ENCODE measurements at places on chromosomes 11 and 22. TPM values are rescaled to one million over a fixed set of nuclear protein-coding genes. Genes with fewer than 3 reads are reported as not detected.
A peak's percentile ranks its signal among the peaks of the same experiment; 100 is the strongest.

DNA sequence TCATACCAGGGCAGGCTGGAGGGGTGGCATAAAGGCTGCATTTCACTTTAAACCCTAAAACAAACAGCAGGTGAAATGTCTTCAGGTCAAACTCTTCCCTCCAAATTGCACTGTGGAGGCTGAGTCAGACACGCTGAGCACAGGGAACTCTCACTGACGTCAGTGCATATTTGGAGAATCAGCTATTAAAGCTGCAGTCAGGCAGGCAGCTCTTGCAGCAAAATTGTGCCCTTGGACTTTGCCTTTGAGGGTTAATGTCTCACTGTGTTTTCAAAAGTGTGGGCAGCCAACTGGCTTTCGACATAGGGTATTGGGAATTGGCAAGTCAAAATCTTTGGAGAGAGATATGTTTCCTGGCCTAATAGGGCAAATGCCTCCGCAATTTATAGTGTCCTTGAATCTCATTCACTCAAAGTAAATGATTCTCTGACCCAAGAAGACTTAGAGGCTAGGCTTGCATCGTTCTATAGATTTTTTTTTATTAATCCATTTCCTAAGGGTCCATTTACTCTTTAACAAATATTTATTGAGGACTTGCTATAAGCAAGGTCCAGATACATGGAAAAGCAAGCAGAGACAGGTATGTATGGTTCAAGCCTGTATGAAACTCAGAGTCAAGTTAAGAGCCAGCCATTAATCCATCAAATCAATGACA lies 27.7 kb upstream of the SMCO4 start:
- DNase-seq, result peak; percentile 22

- DNase-seq, result no peak
Measured at GRCh38 chr11:72430741-72431570, 3.4 kb downstream of the CLPB start.

DNA sequence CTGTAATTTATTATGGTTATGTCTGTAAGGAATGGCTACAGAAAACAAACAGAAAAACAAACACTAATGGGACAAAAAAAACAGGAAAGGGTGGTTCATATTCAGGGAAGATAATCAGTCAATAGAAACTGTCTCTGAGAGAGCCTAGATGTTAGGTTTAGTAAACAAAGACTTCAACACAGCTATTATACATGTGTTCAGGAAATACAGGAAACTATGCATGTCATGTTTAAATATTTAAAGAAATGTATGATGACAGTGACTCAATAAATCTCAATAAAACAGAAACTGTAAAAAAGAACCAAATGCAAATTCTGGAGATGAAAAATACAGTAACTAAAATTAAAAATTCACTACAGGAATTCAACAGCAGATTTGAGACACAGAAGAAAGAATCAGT lies 76.0 kb downstream of the PACS1 start:
- no peak for DNase-seq

- DNase-seq, result no peak
Measured at GRCh38 chr11:129960216-129961214, 42.1 kb downstream of the PRDM10 start.

GRCh38 chr11:31651208-31651607 lies 141.6 kb downstream of the ELP4 start:
- no peak for DNase-seq

- DNase-seq, result no peak
Measured at GRCh38 chr11:23873406-23873805, 623.4 kb upstream of the LUZP2 start.

The SLC22A12 gene
- 5.3 TPM for polyA plus RNA-seq

DNA sequence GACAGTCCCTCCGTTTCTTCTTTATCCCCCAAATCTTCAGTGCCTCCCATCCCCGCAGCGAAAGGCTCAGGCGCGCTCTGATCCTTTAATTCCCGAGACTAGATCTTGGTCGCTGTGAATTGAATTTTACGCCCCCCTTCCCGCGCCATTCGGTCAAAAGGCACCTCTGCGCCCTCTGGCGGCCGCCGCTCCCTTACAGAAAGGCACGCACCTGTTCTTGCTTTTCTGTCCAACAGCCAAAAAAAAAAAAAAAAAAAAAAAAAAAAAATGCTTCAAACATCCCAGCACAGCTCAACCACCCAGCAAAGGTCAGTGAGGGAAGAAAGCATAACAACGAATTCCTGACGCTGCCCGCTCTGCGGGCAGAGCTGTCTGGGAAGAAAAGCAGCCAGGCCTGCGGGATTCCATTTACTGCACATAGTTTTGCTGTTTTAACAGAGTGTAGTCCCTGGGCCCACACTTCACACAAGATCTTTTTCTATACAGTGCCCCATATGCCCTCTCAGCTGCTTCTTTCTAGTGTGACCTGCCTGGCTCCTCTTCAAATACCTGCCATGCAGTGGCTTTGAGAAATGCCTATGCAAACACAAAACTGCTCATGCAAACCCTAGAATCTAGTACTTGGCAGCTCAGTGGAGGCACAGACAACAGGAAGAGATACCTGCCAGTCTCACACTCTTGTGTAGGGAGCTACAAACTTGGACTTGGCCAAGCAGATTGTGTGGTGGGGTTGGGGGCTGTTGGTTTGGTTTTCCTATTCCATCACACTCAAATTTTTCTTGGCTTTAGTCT lies 1.3 kb upstream of the ESAM start:
- DNase-seq, result no peak

- DNase-seq, result no peak
Measured at GRCh38 chr11:125903711-125904659, at the start of gene DDX25. TSS of gene DDX25 (plus strand) at chr11:125904508. CDS start at chr11:125904518, 10 bp downstream.

DNA sequence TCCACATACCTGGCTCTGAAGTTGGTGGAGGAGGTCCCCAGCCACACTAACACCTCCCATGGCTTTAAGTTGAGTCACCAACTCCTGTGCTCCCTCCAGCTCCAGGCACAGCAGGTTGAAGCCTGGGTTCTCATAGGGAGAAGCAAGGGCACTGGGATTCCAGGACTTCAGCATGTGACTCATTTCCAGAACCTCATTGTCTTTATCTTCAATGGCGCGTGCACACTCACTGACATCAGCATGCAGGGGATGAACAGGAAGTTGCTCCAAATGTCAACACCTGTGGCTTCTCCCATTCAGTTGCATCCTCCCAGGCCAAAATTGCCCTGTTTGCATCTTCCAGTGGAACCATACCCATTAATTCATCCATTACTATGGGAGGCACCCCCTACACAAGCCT lies 5.8 kb upstream of the UBQLNL start:
- DNase-seq, result no peak

DNA sequence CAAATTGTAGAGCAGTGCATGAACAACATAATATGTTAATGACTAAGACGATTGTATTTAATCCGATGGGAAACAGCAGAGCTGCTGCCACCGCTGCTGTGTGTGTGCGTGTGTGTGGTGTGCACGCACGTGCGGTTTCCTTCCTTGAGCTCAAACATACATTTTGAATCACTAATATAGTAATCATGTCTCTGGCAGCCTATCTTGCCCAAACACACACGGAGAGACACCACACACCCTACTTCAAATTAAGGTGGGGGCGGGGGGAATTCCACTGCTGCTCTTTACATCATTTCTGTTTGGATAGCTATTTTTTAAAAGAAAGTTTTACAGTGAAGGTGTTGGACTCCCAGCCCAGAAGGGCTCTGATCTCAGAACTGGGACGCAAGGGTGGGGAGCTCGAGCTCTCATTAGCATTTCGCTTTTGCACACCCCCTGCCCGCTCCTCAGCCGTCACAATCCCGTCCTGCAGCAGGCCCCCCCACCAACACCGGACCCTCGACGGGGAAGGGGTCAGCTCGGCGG lies 651 bp upstream of the FAM83F start:
- DNase-seq, result no peak

Measured in left renal pelvis (tissue), 4 donors.